Activated CD4-positive, alpha-beta T cell treated with anti-CD3 and anti-CD28 coated beads for 48 hours (primary cell): ENCODE measurements at places on chromosomes 6 and 20.
A peak's percentile ranks its signal among the peaks of the same experiment; 100 is the strongest.

GRCh38 chr6:93222071-93222851 lies 197.1 kb downstream of the EPHA7 start:
- DNase-seq = no peak

DNA sequence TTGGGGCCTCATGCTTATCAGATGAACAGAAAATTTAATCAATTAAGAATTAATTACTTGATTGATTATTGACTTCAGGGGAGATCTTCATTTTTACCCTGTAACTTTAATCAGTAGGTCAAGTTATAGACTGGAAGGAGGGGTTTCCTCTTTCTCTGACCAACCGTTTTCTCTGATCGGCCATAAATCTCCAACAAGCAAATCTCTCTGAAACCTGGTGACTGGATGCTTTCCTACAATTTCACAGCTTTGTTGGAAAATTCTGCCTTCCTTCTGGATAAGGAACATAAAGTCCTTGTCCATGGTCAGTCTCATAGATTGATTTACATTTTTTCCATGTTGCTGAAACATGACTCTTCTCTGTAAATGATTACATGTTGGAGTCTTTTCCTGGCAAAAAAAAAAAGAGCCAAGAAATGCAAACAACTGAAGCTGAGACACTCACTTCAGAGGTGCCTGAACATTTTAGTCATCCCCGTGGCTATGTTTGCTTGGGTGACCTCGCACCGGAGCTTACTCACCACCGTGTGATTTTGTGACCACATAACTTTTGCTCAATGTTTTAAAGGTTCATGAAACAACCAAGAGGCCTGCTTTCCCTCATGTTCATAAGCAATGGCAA lies 31.0 kb downstream of the IRF4 start:
- DNase-seq = peak; percentile 81

GRCh38 chr6:98530732-98531131 lies 303.6 kb upstream of the POU3F2 start:
- DNase-seq = no peak

DNA sequence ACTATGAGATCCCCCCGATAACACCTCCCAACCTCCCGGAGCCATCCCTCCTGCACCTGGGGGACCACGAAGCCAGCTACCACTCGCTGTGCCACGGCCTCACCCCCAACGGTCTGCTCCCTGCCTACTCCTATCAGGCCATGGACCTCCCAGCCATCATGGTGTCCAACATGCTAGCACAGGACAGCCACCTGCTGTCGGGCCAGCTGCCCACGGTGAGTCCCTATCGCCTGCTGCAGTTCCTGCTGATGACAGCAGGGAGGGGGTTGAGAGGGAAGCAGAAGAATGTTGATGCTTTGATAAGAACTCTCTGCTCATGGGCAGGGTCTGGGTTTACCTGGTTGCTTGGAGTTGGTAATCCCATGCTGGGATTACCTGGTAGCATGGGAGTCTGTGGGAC lies 91.9 kb downstream of the TOX2 start:
- DNase-seq = no peak

DNA sequence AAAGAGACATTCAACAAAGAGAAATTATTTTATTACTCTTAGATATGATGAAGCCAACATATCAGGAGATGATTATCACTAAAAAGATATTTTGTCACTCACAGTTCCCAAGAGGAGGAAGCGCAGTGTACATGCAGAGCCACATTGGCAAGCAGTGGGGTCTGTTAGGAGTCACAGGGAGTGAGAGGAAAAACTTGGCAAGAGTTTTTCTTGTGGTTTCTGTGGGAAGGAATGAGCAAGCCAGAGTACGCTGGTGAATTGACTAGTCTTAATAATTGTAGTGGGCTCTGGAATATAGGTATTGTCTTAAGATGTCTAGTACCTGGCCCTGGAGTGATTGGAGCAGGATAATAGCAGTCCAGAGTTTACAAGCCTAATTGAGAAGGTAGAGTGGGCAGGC lies 1095.2 kb downstream of the GRIK2 start:
- DNase-seq = no peak

DNA sequence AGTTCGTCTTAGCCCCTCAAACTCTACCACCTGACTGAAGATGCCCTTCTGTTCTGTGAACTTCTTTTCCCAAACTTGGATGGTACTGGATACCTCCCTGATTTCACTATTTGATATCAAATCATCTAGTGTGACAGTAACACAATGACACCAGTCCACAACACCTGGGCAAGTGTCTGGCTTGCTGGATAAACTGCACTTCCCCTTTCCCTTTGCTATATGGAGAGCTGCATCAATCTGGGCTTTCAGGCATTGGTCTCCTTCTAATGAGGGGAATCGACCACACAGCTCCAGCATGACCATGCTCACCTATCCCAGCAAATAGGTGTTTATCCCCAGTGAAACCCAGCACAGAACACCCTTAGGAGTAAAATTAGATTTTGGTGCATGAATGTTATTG lies 3.1 kb downstream of the F13A1 start:
- DNase-seq = no peak

DNA sequence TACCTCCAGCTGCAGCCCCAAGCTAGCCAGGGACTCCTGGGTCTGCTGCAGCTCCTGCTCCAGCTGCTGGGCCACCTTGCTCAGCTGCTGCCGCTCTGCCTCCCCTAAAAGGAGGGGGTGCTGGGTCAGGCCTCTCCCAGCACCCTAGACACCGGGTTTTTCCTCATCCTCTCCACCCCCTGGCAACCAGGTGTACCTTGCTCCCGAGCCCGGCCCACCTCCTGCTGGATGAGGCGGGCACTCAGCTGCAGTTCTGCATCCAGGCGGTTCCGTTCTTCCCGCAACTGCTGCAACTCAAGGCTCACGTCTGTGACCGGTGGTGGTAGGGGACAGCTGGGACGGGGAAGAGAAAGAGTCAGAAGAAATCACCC lies 6.1 kb upstream of the PSORS1C2 start:
- DNase-seq = no peak

- no peak for DNase-seq
These were observed 122.1 kb upstream of the SLC22A23 start for GRCh38 chr6:3578981-3579380.

GRCh38 chr6:150720774-150721233 lies 121.1 kb downstream of the PLEKHG1 start:
- DNase-seq = peak; percentile 6

DNA sequence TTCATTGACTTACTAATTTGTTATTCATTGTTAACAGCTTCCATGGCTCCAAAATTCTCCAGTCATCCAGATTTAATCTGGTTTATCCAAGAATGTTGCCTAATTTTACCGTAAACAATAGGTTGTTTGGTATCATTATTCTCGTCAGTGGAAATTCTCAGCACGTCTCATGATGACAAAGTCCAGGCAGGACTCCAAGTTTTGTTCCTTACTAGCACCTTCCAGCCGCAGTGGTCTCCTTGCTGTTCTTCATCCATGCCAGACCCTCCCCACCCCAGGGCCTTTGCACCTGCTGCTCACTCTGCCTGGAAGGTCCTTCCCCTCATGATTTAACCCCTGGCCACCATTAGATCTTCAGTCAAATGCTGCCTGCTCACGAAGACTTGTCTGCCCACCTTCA lies 48.1 kb upstream of the NAA20 start:
- DNase-seq = no peak

DNA sequence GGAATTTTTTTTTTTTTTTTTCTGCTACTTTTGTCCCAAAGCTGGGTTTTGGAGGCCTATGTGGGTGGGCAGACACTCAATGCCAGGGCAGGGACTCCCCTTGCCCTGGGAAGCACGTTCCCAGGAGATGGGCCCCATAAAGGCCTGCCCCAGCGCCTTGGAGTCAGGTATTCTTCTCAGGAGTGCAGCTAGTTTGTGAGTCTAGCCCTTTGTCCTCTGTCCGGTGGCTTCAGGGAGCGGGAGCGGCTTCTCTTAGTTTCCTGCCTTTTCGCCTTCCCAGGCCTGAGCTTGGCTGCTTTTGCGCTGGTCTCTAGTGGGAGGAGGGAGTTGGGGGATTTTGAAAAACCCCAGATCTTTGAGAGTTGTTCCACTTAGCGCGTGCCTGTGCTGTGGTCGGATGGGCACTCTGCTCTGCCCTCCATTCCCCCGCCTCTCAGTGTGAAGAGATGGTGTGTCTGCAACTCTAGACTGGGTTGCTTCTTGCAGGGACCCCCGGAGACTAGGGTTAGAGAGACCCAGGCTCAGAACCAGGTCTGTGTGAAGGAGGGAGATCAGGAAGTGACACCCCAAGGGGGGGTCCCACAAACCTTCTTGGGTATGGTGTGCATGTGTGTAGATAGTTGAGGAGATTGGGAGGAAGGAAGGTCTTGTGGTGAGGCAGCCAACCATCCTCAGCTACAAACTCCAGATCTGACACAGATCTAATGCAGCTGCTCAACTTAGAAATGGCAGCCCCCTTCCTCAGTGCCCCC lies 1.3 kb downstream of the PLCG1 start:
- DNase-seq = peak; percentile 49

GRCh38 chr20:31497838-31498540 lies 16.3 kb upstream of the HM13 start:
- DNase-seq = no peak

DNA sequence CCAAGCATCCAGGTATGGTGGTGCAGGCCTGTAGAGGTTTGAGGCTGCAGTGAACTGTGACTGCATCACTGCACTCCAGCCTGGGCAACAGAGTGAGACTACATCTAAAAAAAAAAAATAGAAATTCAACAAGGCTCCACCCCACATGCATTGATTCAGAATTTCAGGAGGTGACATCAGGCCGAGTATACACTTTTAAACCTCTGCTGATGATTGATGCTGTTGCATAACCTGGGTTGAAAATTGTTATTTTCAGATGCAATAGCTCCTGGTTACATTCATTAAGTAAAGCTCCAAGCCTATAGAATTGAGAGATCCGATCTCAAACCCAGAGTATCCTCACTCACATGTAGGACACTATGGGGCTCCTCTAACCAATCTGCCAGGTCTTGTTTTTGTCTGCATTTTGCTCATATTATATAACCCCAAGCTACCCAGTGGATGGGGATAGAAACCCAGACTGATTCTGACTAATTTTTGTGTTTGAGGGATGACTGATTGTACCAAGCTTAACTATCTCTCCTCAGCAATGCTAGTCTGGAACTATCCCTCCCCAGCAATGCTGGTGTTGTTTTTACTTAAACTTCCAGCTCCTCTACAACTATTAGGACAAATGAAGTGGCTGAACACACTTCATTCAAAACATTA lies 123.5 kb upstream of the PREP start:
- no peak for DNase-seq

DNA sequence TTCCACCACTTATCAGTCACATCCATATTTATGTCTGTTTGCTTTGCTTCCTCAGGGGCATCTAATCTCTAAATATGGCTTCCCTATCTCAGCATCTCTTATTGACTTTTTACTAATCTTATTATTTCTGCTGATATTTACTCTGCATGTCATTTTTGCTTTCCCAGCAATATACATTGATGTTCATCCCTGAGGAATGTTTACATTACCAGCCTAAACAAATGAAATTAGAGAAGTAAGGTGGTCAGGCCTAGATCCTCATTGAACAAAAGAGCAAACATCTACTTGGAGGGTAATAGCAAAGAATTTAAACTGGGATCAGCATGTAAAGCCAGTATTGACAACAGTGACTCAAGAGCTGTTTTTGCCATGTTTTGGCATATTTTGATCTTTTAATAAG lies 546.4 kb downstream of the MMUT start:
- no peak for DNase-seq

DNA sequence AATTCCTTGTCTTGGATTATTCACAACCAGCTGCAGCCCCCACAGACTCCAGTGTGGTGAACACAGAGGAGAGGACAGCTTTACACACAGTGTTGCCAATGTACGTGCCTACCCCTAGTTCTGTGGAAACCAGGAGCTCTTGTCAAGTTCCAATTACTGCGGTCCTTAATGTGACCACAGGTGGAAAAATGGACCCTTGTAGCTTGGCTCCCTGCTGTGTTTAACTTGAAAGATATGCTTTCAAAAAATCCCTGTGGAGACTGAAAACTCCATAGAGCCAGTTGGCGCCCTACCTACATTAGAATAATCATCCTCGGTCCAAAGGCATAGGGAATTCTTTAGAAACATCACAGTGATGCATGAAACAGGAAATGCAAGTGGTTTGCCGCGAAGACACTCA lies 118.3 kb upstream of the SLC22A23 start:
- DNase-seq = no peak

DNA sequence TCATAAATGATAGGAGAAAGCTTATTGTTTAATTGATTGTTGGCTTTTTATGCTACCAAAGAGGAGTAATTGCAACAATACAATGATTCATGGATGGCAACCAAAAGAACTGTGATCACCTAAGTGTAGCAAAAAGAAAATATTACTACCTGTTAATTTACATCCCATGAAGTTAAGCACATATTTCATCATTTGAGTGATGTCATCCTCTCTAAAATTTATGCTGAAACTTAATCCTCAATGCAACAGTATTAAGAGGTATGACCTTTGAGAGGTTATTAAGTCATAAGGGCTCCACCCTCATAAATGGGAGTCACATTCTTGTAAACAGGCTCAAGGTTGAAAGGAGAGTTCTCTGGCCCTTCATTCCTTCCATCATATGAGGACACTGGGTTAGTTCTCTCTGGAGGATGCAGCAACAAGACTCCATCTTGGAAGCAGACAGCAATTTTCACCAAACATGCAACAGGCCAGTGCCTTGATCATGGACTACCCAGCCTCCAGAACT lies 190.6 kb upstream of the GRIK2 start:
- no peak for DNase-seq

GRCh38 chr20:50186151-50186885 lies 4.3 kb upstream of the CEBPB start:
- DNase-seq = peak; percentile 96

DNA sequence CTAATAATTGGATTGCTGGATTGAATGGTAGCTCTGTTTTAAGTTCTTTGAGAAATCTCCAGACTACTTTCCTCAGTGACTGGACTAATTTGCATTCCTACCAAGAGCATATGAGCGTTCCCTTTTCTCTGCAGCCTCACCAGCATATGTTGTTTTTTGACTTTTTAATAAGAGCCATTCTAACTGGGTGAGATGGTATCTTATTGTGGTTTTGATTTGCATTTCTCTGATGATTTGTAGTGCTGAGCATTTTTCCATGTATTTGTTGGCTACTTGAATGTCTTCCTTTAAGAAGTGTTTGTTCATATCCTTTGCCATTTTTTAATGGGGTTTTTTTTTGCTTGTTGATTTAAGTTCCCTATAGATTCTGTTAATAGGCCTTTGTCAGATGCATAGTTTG lies 94.7 kb upstream of the AHI1 start:
- no peak for DNase-seq

GRCh38 chr20:40591119-40591518 lies 97.9 kb downstream of the MAFB start:
- no peak for DNase-seq

DNA sequence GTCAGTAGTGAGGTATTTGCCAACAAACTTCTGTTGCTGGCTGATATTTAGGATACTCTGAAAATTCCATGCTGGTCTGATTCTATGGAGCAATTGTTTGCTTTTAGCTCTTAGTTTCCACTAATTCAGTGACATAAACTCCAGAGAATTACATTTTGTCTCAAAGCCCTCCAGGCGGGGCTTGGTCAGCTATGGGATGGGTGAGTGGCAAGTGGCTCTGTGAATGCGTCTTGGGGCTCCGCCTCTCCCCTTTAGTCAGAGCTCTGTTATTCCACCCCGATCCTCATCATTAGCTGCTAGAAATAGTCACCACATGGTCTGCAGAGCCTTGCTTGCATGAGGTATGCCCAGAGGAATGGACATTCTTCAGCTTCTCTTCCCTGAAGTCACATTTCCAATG lies 540.6 kb downstream of the QKI start:
- no peak for DNase-seq
